Hematopoietic multipotent progenitor cell treated with erythropoietin and hydrocortisone succinate and interleukin-3 and kit ligand, for 17 days (in vitro differentiated cells): ENCODE measurements at places on chromosomes 16 and 17.
A peak's percentile ranks its signal among the peaks of the same experiment; 100 is the strongest.

GRCh38 chr17:30391534-30391933 is 12.8 kb downstream of the CPD start:
- no peak for DNase-seq

DNA sequence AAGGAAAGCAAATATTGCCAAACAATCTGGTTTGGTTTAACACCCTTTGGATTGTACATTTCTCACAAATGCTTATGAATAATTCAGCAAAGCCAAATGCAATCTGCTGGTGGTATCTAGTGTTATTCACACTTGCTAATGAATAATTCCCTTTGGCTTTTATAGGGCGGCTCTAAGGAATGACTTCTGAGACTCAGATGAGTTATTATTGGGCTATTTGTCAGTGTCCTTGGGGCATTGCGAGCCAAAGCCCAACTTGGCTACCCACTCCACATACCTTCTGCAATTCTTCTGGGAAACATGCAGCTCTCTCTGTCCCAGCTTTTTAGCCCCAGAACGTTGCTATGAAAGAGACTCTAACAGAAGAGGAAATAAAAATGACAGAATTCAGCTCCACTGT is 41.1 kb downstream of the FTO start:
- no peak for DNase-seq

GRCh38 chr16:23833504-23833903 is 2.3 kb upstream of the PRKCB start:
- no peak for DNase-seq

- DNase-seq: no peak
Measured at GRCh38 chr16:5026664-5027063, 7.1 kb downstream of the NAGPA start.

DNA sequence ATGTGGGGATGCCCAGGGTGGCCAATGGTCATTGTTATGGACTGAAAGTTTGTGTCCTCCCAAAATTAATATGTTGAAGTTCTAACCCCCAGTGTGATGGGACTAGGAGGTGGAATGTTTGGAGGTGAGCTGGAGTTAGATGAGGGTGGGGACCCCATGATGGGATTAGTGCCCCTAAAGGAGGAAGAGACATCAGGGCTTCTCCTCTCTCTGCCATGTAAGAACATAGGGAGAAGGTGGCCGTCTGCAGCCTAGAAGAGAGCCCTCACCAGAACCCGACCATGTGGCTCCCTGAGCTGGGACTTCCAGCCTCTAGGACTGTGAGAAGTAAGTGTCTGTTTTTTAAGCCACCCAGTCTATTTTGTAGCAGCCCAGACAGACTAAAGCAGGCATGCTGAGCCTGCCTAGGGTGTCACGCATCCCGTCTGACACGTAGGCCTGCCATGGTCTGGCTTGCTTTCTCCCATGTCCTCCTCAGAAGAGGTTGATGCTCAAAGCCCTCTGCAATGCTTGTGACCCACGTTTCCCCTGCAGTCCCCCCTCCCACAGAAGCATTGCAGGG is 4.0 kb upstream of the PRPSAP1 start:
- DNase-seq: no peak

DNA sequence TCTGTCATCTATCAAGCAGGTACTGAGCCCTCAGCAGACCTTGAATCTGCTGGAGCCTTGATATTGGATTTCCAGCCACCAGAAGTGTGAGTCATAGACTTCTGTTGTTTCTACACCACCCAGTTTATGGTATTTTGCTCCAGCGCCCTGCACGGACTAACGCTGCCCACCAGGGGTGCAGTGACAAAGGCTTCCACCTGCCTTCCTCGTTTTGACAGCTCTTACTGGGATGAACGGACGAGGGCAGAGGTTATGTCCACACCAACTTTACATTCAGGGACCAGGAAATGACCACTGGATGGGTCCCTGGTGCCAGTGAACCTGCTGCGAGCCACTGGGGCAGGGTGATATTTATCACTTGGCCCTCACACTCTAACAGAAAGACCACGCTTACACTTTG is 66.6 kb upstream of the CBX4 start:
- DNase-seq: no peak

- DNase-seq: no peak
Measured at GRCh38 chr17:45702666-45703266, 81.4 kb upstream of the CRHR1 start.

DNA sequence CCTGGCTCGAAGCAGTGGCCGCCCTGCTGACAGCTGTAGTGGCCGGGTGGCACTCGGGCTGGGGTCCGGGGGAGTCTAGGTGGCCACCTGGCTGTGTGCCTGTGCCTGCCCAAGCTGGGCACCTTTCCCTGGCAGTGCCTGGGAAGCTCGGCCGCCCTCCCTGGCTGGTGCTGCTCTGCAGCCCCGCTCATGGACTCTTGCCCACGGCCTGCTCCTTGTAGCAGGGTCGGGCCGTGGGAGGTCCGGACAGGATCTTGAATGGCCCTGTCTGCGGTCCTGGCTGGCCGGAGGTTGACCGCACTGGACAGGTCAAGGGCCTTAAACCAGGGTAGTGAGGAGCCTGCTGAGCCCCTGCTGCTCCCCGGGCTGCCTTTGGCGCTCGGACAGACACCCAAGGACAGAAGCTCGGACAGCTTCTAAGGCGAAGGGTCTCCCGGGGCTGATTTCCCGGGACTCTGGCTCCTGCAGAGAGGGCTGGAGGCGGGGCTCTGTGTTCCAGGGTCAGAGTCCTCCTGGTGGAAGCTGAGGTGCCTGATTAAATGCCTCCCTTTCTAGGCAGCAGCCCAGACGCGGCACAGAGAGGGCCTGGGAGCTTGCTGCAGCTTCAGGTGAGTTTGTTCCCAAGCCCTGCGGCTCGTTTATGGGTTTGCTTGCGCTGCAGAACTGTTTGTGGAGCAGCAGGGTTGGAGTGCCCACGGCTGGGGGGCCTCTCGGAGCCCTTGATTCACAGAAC is 6.0 kb downstream of the CAPN15 start:
- no peak for DNase-seq

- no peak for DNase-seq
Measured at GRCh38 chr17:49210158-49211029, at the start of the genes ABI3 and GNGT2. Gene ABI3, plus strand, starts transcription at chr17:49210707. Its CDS starts 18 bp downstream, at chr17:49210725. Gene GNGT2, minus strand, starts transcription at chr17:49210574. Its CDS starts 3,152 bp downstream, at chr17:49207422.

- DNase-seq: no peak
Measured at GRCh38 chr16:287298-287811, 4.4 kb downstream of the PDIA2 start.

DNA sequence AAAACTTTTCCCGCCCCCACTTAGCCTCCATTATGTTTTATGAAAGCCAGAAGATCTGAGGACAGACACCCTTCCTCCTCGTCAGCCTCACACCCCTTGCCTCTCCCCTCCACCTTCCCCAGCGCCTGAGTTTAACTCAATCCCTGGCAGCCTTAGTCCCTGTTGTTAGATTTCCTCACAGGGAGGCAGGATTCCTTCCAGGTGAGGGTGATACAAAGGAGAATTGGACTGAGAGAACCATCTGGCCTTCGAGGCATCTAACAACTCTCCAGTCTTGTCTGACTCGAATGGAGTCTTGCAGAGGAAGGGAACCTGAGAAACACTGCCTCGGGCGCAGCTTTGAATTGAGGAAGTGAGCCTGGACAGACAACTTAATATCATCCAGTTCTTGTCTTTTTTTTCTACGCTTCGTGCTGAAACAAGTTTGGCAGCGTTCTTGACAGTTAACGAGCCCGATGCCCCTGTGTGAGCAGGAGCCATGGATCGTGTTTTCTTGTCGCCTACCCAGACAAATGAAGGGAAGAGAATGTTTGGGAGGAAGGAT is 1.3 kb upstream of the ZNF768 start:
- DNase-seq: no peak

GRCh38 chr17:45155483-45155882 is 6.2 kb upstream of the HEXIM2 start:
- DNase-seq: no peak

GRCh38 chr17:68776451-68776850 is 175.3 kb upstream of the FAM20A start:
- DNase-seq: no peak

- DNase-seq: no peak
Measured at GRCh38 chr17:66491213-66491612, 188.8 kb downstream of the PRKCA start.

DNA sequence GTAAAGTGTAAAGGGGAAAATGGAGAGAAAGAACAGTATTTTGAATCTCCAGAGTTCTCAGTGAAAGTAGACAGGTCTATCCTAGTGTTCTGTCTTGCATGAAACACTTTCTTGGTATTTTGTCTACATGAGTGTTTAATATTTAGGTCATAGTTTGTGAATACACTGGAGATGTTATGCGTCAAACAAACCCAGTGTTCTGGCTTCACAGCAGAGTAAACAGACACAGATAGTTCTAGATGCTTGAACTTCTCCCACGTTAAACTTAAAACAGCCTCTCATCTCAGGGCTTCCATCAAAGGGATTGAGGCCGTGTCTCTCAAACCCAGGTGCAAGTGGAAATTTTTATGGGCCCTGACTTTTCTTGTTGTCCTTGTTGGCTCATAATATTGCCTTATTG is 48.3 kb downstream of the RBFOX1 start:
- no peak for DNase-seq

- DNase-seq: no peak
Measured at GRCh38 chr17:58759522-58759921, 3.9 kb downstream of the PPM1E start.

GRCh38 chr17:41579484-41580243 is 7.0 kb downstream of the KRT14 start:
- peak; percentile 68 for DNase-seq

DNA sequence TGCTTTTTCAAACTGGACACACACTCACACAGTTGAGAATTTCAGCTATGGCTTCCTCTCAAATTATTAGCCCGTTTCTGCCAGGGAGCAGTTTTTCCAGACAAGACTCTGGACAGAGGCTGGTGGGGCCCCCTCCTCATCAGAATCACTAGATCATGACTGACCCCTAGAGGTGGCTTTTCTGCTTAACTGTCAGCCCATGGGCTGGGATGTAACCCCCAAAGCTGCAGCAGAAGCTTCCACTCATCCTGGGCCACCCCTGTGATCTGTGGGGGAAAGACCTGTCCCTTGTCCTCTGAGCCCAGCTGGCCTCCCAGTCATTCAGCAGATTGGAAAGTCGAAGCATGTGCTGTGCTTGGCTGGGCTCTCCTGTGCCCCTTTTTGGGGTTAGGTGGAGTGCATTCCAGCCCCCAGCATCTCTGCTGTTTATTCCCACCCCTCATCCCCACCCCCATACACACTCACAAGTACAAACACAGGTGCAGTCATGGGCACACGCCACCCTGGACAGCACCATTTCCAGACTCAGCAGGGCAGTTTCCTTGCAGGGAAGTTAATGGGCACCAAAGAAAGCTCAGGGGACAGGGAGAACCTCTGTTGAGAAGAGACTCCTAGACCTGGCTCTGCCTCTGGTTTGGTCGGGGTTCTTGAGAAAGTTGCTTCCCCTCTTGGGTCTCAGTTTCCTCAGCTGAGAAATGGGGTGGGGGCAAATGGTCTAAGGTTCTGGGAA is 77.6 kb upstream of the RBL2 start:
- no peak for DNase-seq

GRCh38 chr16:4386951-4387565 is 15.4 kb downstream of the VASN start:
- no peak for DNase-seq

DNA sequence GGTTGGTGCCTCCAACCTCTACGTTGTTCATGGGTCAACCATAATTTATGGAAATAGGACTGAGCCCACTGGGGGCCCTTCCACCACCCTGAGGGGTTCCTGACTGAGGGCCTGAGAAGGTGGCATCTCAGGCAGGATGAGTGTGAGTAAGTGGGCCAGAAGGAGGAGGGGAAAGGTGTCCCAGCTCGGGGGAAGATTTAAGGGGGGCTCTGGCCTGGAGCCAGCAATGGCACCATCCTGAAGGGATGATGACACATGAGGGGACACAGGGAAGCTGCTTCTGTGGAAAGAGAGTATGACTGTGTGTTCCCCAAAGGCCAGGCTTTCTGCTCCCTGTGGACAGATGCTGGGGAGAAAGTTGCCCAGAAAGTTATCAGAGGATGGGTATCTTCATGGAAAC is 18.7 kb downstream of the MYL4 start:
- DNase-seq: no peak

DNA sequence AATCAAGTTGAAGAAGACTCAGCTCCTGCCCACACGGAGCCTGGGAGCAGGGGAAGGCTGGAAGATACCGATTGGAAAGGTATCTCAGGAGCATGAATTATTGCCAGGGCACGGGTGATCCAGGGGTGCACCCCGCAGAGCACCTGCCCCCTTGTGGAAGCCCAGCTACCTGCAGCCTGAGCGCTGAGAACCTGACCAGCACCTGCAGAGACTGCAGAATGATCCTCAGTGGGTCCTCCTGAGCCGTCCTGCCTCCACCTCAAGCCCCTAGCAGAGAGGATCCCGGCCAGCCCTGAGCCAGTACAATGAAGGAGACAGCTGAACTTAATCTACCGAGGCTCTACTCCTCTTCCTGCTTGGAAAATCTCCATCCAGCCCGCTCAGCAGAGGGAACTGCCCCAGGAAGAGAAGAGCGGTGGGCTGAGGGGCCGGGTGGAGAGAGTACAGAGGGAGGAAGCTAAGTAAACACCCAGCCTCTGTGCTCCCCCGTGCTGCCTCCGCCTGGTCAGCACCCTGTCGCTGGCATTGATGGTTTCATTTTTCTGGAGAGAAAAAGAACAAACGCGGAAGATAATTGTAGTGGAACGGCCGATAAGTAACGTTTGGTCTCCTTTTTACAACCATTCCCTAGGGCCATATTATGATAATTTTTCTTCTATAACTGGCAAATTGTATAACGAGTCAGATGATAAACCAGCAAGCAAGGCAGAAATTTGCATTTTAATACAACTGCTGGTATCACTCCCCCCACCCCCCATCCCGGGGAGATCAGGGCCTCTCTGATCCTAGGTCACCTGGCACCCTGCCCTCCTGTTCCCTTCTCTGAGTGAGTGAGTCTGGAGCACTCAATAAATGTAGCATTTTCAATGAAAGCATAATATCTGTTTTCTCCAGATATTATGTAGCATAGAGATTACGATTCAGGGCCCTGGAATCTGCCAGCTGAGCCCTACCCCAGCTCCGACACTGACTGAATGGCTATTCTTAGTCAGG is 204.5 kb upstream of the RPL38 start:
- no peak for DNase-seq

GRCh38 chr17:17386094-17386800 is 83.1 kb downstream of the NT5M start:
- no peak for DNase-seq

DNA sequence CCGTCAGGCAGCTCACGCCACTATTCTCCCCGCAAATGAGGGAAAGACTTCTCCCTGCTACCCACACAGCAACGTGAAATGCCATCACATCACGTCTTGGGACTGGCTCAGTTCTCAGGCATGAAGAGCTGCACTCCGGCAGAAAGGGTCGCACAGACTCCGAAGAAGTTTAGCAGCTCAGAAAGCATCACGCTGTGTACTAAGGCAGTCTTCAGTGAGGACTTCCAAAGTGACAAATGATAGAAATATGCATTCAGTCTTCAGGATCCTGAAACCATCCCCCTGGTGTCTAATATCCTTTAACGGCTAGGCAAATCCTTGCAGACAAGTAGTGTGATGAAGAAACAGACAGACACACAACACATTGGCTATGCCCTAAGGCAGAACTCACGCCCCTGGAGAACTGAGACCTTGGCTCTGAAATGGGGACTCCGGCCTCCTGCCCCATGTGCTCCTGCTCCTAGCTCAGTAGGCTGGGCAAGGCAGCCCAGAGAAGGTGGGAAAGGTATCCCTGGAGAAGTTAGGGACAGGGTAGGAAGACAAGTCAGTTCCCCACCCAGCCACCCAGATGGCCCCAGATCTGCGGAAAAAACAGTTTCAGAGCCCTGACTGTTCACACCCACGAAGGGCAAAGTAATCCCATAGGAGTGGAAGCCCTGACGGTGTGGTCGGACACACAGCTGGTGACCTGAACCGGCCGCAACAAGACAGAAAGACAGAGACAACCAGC is 1.6 kb downstream of the XYLT1 start:
- DNase-seq: no peak

GRCh38 chr17:44775136-44775837 is 16.5 kb downstream of the ADAM11 start:
- no peak for DNase-seq
